Stimulated activated CD4-positive, alpha-beta T cell treated with anti-CD3 and anti-CD28 coated beads, Interleukin-4, amount 100 ng/mL, for 48 hours (primary cell): ENCODE measurements at places on chromosomes 13 and 19.

DNA sequence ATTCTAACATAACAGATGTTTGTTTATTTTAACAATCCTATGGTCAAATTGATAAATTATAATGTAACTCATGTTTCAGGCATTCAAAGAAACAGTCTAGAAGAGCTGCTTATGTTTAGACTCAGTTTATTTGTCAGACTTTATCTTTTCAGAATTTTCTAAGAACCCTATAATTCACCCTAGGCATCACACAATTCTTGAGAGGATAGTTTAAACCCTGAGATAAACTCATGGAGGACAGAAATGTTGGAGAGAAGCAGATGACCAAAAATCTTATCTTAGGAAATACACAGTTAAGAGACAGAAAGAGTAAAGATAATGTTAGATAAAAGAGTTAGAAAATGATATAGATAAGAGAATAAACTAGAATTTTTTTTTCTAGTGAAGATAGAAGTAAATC is 1185.7 kb upstream of the SLC10A2 start:
- no peak for DNase-seq

GRCh38 chr19:45402298-45403061 is 2.4 kb downstream of the PPP1R13L start:
- no peak for DNase-seq

GRCh38 chr13:74104661-74105275 is 29.4 kb downstream of the KLF12 start:
- DNase-seq, result no peak

GRCh38 chr19:28103921-28104320 is 1109.0 kb downstream of the UQCRFS1 start:
- no peak for DNase-seq

GRCh38 chr13:38602266-38602665 is 84.6 kb upstream of the FREM2 start:
- DNase-seq, result no peak

DNA sequence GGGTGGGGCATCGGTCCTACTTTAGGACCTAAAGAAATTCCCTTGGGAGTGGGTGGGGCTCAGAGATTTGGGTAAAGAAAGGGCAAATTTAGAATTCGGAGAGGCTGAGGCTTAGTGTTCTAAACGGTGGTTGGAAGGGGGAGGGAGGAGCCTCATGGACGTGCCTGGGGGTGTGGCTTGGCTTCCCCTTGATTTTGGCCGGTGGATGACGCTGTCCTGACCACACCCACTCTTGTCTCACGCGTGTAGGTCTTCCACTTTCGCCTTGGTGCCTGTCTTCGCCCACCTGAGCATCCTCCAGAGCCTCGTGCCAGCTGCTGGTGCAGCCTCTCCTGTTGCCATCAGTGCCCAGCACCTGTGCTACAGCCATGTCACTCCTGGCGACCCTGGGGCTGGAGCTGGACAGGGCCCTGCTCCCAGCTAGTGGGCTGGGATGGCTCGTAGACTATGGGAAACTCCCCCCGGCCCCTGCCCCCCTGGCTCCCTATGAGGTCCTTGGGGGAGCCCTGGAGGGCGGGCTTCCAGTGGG is 1.2 kb upstream of the NUP62 start:
- no peak for DNase-seq

GRCh38 chr13:50531917-50532899 is 311.3 kb downstream of the DLEU7 start:
- DNase-seq, result no peak

DNA sequence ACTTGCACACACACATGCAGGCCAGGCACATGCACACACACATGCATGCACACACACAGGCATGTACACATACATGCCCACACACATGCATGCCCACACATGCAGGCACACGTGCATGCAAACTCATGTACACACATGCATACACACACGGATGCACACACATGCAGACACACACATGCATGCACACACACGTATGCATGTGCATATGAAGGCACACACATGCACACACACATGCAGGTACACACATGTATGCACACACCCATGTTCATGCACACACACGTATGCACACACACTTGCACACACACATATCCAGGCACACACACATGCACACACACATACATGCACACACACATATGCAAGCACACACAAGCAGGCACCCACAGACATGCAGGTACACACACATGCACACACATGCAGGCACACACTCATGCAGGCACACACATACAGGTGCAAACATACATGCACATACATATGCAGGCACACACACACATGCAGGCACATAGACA is 278.1 kb downstream of the LHFPL6 start:
- DNase-seq, result no peak

- no peak for DNase-seq
These were observed 197.1 kb downstream of the ITGBL1 start for GRCh38 chr13:101649488-101650126.

GRCh38 chr13:44796597-44797490 is 192.4 kb downstream of the NUFIP1 start:
- no peak for DNase-seq

DNA sequence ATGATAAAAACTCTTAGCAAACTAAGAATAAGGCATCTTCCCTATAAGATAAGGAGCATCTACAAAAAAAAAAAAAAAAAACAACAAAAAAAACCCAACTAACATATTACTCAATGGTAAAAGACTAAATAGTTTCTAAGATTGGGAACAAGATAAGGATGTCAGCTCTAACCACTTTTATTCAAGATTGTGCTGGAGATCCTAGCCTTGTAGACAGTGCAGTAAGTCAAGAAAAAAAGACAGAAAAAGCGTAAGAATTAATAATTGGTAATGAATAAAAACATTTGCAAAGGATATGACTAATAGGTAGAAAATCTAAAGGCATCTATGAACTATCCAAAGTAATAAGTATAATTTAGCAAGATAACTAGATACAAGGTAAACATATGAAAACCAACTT is 33.0 kb downstream of the ZIC2 start:
- no peak for DNase-seq

DNA sequence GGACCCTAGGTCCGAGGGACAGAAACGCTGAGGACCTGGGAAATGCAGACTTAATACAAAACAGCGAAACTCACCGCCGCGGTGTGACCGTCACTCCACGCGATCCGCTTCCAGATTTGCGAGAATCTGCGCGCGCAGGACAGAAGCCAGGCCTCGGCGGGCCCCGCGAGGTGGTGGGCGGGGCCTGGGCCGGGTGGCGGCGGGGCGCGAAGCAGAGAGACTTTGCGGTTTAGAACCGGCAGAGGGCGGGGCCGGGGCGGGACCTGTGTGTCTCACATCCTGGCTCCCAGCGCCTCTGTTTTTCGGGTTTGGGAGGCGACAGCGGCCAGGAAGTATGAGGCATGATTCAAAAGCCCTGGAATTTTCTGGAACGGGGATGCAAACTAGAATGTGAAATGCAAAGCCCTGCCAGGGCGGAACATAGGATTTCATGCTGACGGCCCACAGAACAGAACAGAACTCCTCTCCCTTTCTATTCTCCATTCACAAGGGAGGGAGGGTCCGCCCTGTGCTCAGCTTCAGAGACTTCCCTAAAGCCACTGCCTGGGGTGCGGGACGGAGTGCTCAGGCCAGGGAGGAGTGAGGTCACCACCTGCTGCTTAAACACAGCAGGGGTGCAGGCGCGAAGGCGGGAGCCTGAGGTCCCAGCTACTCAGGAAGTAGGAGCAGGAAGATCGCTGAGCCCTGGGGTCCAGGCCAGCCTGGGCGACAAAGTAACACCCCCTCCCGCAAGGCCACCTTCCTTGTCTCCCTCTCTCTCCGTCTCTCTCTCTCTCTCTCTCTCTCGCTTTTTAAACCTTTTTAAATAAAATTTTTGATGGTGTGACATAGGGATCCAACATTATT is 44.3 kb downstream of the ZNF611 start:
- DNase-seq, result peak; percentile 90

- DNase-seq, result no peak
These were observed 126.4 kb downstream of the TBC1D4 start for GRCh38 chr13:75355609-75356008.

DNA sequence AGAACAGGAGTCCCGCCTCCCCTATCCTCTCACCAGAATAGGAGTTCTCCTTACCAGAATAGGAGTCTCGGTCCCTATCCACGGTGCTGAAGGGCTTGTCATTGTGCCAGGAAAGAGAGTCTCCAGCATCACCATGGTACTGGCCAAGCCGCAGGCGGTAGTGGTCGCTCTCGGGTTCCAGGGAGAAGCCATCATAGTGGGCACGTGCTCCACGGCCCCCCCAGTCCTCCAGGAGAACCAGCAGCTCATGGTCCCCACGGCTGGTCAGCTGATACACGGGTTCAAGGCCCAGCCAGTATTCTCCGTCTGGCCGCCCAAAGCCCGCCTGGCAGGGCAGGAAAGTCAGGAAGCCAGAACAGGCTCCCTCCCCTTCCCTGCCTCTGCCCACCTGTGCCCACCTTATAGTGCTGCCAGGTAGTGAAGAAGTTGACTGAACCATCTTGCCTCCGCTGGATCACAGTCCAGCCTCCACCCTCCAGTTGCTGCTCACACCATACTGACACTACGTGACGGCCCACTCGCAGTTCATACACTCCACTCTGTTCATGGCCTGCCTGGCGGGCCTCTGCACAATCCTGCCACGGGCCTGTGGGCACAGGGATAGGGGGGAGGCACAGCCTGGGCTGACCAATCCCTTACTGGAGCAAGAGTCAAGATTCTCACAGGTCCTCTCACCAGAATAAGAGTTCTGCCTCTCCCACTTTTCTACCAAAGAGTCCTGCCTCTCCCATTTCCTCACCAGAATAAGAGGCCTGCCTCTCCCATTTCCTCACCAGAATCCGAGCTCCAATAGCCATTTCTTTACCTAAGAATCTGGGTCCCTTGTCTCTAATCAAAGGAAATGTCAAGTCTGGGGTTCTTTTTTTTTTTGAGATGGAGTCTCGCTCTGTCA is 7.4 kb downstream of the SHFL start:
- DNase-seq, result no peak

- no peak for DNase-seq
These were observed 121.0 kb downstream of the COG6 start for GRCh38 chr13:39776439-39776838.

GRCh38 chr13:30915691-30916541 is 9.8 kb downstream of the MEDAG start:
- no peak for DNase-seq

GRCh38 chr13:98468361-98468760 is 108.5 kb downstream of the STK24 start:
- DNase-seq, result no peak
